ENCODE measurements at places on chromosomes 5 and 9.

GRCh38 chr5:56658972-56659371 lies 156.4 kb upstream of the MAP3K1 start:
- no peak for DNase-seq

GRCh38 chr9:93088656-93089015 lies 7.4 kb upstream of the CARD19 start:
- DNase-seq, result peak; percentile 7

GRCh38 chr5:33379757-33380156 lies 61.0 kb upstream of the TARS1 start:
- no peak for DNase-seq

DNA sequence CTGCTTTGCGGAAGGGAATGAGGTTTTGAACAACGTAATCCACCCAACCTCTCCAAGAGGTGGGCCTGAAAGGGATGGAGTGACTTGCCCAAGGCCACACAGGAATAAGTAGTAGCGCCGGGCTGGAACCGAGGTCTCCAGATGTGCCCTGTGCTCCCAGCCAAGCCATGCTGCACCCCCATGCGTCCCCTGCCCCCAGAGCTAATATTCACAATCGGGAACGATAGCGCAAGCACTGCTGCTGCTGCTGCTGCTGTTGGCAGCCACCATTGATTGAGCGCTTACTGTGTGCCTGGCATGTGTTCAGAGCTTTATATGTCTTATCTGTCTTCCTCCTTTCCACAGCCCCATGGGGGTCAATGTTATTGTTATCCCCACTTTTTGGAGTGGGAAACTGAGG lies 43.9 kb downstream of the AMBP start:
- peak; percentile 11 for DNase-seq

- no peak for DNase-seq
These were observed 80.4 kb downstream of the GCNT4 start for GRCh38 chr5:74971947-74972460.

DNA sequence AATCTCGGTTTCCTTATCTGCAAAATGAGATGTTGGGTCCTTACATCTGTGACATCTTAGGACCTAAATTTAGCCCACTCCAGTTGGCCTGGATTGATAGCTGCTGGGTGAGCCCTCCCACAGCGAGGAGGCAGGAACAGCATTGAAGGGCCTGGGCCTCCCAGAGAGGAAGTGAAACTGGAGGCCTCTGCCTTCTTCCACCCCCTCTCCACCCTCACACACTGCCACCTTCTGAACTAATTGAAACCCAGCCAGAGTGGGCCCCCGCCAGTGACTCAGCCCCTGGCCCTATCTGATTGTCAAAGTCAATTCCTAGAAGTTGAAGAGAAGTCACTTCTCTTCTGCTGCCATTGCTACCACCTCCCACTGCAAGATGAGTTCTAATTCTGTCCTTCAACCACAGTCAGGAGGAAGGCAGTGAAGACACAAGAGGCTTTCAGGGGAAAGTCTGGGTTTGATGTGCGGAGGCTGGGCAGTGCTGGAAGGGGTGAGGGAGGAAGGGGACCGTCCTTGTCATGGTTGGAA lies 55.2 kb upstream of the NEK6 start:
- DNase-seq, result peak; percentile 75

GRCh38 chr9:135544981-135545635 lies 818 bp upstream of the OBP2A start:
- no peak for DNase-seq

- no peak for DNase-seq
These were observed 111.3 kb downstream of the FER start for GRCh38 chr5:108858959-108859358.

DNA sequence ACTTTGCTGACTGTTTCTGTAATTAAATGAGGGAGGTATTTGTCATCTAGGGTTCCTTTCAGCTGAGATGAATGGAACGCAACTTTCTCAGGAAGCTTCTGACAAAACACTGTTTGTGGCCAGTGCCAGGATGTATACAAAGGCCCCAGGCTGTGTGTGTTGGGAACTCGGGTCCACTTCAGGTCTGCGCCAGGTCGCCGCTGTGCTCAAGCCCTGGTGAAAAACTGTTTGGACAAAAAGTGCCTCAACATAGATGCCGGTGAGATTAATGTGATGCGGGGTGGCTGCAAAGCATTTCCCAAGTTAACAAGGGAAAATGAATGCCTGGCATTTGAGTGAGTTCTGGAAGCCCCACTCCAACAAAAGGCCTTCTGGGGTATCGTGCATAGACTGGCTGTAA lies 156.4 kb downstream of the GABBR2 start:
- DNase-seq, result no peak
